ENCODE measurements at places on chromosomes 13 and 19. TPM values are rescaled to one million over a fixed set of nuclear protein-coding genes. Genes with fewer than 3 reads are reported as not detected.

KLK12 gene
- total RNA-seq: not detected

- no peak for DNase-seq
These were observed 46.2 kb downstream of the DCT start for GRCh38 chr13:94433055-94433961.

DNA sequence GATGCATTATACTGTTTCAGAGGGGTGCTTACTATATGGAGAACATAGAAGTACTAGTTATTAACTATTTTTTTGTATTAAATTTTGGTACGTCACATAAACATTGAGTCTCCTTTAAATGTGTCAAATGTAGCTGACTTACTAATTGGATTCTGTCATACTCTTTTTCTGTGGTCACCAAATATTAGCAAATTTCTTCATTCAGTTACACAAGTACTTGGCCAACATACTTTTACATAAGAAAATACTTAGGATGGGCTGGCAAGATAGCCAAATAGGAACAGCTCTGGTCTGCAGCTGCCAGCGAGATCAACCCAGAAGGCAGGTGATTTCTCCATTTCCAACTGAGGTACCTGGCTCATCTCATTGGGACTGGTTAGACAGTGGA is 19.2 kb downstream of the LPAR6 start:
- DNase-seq: no peak

- no peak for DNase-seq
These were observed 25.2 kb downstream of the TEX29 start for GRCh38 chr13:111345682-111346081.

DNA sequence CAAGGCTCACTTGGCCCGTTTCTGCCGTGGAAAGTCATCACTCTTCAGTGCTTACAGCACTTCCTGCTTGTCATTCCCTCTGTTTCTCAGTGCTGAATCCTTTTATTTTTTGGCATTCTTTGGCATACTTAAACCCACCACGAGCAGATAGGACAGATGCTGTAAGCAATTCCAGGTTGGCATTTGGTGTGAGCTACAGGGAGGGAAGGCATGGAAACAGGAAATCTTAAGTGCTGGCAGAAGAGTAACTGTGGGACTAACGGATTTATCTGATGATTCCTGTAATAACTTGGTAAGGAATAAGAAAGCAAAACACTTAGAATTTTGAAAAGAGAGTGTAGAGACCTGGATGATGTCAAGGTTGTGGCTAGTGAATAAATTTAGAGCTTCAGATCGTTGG is 273.4 kb downstream of the GPC6 start:
- DNase-seq: no peak

- DNase-seq: no peak
These were observed 32.7 kb downstream of the NALCN start for GRCh38 chr13:101383595-101383994.

- no peak for DNase-seq
These were observed 490.4 kb downstream of the DIAPH3 start for GRCh38 chr13:59673286-59673685.

DNA sequence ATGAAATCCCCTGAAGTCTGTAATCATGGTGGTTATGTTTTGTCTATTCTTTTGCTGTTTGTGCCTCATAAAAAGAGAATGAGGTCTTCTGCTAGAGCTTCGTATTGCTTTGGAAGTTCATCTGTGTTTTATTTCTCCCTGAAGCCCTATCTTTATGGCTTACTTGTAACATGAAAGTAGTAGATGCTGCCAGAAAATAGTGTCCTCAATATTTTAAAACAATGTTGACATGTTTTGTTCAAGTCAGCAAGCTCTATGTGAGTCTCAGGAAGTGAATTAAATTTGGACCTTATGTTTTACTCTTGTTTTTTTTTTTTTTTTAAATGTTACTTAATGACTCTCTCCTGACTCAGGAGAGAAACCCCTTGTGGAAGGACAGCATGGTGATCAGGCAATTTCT is 130.5 kb downstream of the B3GLCT start:
- DNase-seq: no peak

DNA sequence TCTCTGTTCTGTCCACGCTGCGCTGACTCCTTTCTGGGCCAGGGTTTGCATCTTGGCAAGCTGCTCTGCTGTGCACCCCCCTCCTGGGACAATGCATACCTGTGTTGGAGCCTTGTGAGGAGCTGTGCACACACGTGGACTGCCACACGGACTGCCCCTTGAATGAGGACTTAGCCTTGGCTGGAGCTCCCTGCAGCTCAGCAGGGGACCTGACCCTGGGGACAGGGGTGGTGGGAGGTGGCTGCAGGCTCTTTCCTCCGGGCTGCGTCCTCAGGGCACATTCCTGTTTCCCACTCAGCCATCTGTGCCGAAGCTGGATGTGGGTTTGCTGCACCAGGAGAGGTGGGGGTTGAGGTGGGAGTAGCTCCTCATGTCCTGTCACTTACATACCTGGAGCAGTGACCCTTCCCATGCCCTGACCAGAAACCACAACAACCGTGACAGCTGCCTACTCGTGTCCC is 8.2 kb downstream of the RAB11B start:
- no peak for DNase-seq

DNA sequence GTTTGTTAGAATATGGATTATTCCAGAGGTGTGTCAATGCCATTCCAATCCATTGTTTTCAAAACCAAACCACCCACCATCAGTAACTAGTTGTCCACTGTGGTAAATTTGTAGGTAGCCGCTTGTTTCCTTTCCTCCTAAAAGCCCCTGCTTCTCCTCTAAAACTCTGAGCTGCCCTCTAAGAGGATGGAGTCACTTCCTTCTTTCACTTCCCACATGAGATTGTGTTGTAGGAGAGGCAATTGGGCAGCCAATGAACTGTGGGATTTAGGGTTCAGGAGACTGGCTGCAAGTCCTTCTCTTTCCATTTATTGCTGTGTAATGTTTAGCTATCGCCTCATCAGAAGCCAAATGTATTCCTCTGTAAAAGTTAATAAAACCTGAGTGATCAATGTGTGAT is 49.9 kb upstream of the RFXAP start:
- DNase-seq: no peak

- no peak for DNase-seq
These were observed 16.3 kb downstream of the KBTBD7 start for GRCh38 chr13:41178040-41178439.
